ENCODE measurements at places on chromosomes 5 and 9. TPM values are rescaled to one million over a fixed set of nuclear protein-coding genes. Genes with fewer than 3 reads are reported as not detected.

Gene BHMT2
- not detected for total RNA-seq

Gene GABRA1
- not detected for total RNA-seq

Gene MEGF10
- total RNA-seq = not detected

Gene PCA3
- total RNA-seq = not detected

Gene SPINK4
- total RNA-seq = not detected

Gene PCDHGC4
- total RNA-seq = 0.05 TPM
